ENCODE measurements at places on chromosomes 1 and 21.

GRCh38 chr21:42123219-42123908 lies 52.2 kb downstream of the UMODL1 start:
- DNase-seq = peak; percentile 17

DNA sequence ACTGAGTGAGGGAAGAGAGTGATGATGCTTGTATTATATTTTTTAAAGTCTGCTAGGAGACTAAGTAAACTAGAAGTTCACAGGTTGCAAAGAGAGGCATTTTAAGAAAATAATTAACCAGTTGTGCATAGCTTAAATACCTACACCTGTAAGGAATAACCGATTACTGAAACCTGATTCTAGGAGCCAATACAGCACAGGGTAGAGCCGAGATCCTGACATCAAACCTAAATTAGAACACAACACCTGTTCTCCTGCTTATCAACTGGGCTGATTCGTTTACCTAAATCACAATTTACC lies 54.8 kb downstream of the EPRS1 start:
- no peak for DNase-seq

GRCh38 chr1:216306830-216307229 lies 116.4 kb downstream of the USH2A start:
- no peak for DNase-seq

- no peak for DNase-seq
These were observed 4.0 kb downstream of the DONSON start for GRCh38 chr21:33584455-33584854.

DNA sequence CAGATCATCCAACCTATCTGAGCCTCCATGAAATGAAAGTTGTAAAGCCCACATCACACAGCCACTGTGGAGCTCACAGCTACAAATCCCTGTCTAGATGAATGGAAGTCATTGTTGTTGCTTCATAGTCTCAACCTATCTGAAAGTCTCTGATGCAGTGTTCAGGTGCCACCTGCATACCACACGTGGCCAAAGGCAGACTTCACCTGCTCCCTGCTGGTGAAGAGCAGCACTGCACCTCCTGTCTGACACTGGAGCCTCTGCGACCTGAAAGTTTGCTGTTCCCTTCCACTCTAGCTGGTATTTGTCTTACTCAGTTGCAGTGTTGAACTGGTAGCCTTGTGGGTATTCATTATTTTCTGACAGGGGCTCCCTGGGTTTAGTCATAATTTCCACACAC lies 18.4 kb downstream of the LORICRIN start:
- no peak for DNase-seq

DNA sequence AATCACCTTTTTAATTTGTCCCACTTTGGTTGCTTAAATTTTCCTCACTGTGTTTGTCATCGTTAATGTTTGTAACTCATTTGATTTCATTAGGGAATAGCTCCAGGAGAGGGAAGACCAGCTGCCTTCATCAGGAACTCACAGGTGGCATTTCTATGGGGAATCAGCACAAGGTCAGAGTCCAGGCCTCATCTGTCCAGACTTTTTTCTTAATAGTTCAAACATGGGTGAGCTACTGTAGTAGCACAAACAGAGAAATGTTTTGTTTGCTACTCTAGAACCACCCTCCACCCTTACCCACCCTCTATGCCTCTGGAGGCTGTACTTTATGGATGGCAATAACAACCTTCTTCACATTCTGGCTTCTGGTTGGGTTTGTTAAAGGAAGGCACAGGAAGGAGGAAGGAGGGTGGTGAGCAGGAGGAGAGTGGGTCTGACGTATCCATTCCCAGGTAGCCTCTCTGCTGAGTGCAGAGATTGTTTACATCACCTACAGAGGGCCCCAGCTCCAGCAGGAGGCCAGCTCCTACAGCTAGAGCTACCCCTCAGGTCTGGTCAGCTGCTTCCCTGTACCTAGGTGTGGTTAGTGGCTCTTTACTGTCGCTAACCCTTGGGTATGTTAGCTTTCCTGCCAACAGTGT lies 8.1 kb upstream of the TEDDM1 start:
- no peak for DNase-seq

- no peak for DNase-seq
These were observed 275.2 kb downstream of the VAV3 start for GRCh38 chr1:107689733-107690132.

- DNase-seq = peak; percentile 17
These were observed 180.8 kb downstream of the NPHP4 start for GRCh38 chr1:5811419-5811818.

Measured in kidney (tissue), 22 donors.